Left forelimb (tissue), 1 donor: ENCODE measurements at places on chromosomes 13 and 19.

DNA sequence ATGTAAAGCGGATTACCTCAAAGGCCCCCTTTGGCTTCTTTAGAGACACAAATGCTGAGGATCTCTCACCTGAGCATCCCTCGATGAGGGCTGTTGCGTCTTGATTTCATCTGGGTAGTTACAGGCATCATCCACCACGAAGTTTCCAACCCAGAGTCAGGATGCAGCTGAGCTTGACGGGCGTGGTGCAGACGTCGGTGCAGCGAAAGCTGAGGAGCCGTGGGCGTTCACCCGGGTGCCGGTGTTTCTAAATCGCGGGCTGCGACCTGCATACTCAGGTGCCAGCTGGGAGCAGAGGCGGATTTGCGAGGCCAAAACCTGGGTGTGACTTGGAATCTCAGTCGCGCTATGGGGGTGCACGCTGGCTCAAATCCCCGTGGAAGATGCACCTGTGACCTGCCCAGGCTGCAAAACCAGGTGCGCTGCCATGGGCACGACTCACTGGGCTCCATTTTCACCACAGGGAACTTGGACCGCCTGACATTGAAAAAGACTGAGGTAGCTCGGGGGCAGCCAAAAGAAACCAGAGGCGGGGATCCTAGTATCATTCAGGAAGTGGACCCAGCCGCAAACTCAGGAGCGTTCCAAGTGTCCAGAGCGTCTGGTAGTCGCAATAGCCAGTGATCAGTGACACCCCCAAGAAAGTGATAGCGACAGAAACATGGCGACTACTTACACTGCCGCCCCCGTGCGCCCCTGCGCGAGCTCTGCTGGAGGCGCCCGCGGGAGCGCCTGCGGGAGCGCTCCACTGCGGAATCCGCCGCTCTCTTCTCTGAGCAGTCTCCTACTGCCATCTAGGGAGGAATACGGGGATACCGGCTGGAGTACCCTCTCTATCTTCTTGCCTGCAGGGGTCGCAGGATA, 36.4 kb upstream of the IGFL4 start:
- DNase-seq: no peak

- DNase-seq: no peak
Measured at GRCh38 chr13:28658539-28658795, 463 bp upstream of the POMP start.

GRCh38 chr19:6828698-6829633, 56.5 kb downstream of the VAV1 start:
- DNase-seq: no peak

- DNase-seq: no peak
Measured at GRCh38 chr19:19095691-19096090, 31.9 kb downstream of the SLC25A42 start.

DNA sequence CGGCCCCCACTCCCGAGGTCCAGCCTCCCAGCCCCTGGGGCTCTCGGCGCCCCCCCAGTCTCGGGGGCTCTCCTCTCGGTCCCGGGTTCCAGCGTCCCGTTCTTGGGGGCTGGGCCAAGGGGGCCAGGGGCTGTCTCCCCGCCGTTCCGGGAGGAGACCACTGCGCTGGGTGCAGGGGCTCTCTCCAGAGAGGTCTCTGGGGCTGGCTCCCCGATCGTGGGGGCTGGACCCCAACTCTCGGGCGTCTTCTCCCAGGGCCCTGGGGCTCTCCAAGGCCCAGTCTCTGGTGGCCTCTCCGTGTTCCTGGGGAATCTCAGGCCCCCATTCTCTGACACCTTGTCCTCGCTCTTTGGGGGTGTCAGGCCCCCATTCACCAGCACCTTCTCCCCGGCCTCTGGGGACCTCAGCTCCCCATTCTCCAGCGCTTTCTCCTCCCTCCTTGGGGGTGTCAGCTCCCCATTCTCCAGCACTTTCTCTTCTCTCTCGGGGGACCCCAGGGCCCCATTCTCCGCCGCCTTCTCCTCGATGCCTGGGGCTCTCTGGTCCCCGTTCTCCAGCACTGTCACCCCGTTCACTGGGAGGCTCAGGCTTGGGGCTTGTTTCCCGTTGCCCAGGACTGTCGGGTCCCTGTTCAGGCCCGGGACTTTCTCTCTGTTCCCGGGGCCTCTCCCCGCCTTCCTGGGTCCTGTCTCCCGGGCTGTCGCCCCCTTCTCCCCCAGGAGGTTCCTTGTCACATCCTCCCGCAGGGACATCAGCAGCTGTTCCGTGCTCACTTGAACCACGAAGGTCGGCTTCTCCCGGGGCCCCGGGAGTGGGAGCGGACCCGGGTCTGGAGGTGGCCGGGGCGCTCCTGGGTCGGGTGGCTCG, 13.7 kb downstream of the LMTK3 start:
- DNase-seq: peak; percentile 58

DNA sequence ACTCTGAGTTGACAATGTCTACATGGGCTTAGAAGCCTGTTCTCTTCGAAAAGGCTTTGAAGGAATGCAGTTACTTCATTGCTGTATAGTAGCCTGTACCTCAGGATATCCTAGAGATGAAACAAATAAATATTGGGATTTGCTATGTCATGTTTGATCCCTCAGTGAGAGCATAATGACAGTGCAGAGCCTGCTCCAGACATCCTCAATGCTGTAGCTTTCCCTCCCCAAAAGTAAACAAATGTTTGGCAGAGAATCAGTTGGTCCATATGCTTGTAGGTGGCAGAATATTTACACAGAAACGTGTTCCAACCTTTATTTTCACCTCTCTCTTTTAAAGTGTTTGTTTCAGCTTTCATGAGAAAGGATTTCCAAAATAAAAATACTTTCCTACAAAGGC, 515.3 kb upstream of the SGCG start:
- DNase-seq: no peak

DNA sequence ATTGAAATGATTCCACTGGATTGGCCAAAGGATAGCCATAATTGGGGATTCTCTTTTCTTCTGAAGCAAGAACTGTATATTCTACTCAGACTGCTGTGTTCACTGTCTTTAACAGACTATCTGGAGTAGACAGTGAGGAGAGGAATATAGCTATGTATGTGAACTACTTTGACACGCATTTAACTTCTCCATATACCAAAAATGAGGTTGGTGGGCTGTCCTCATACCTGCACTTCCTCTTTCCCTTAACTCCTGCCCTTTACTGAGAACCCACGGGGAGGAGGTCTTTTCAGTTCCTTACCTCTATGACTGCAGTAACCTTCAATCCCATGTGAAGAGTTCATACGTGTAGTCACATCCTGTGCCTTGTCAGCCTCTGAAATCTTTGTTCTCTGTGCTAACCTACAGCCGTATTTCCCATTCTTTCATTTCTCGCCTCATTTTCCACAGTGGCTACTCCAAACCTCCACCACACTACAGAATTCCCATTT, 305.8 kb downstream of the MTUS2 start:
- no peak for DNase-seq

- no peak for DNase-seq
Measured at GRCh38 chr19:2243274-2244124, 5.6 kb upstream of the AMH start.

DNA sequence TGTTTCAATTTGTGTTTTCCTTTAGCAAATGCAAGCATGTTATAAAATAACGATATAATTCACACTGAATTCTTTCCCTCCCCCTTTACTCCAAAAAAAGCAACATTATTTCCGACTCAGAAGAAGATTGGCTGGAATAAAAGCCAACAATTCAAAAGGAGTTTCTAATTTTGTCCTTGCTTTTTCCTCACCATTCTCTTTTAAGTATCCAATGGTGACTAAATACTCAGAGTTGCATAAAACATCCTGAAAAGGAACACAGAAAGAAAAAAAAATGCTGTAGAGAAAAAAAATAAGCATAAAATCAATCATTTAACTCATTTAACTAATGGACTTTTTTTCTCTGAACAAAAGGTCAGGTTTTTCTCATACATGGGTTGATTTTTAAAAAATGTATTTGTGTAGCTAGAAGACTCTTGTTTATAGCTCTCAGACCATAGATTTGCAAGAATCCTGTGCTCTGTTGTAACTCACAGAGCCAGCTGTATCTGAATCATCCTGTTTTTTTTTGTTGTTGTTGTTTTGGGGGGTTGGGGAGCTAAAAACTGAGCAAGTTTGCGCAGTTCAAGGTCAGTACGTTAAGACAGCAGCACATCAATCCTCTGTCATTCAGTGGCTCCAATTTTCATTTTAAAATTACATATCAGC, 108.1 kb downstream of the PCDH17 start:
- no peak for DNase-seq

- DNase-seq: no peak
Measured at GRCh38 chr13:36193151-36193855, 21.1 kb downstream of the SOHLH2 start.

DNA sequence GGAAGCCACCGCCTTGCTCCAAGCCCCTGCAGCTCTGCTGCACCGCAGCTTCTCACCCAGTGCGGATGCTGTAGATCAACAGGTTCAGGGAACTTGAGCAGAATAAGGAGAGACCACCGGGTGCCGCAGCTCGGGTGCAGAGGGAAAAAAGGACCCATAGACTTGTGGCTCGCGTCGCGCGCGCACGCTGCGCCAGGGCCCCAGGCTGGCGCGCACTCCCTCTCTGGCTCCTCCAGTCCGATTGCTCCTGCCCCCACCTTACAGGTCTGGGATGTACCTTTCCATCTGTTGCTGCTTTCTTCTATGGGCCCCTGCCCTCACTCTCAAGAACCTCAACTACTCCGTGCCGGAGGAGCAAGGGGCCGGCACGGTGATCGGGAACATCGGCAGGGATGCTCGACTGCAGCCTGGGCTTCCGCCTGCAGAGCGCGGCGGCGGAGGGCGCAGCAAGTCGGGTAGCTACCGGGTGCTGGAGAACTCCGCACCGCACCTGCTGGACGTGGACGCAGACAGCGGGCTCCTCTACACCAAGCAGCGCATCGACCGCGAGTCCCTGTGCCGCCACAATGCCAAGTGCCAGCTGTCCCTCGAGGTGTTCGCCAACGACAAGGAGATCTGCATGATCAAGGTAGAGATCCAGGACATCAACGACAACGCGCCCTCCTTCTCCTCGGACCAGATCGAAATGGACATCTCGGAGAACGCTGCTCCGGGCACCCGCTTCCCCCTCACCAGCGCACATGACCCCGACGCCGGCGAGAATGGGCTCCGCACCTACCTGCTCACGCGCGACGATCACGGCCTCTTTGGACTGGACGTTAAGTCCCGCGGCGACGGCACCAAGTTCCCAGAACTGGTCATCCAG, 964 bp downstream of the PCDH17 start:
- peak; percentile 74 for DNase-seq

GRCh38 chr13:110942248-110942981, 27.5 kb upstream of the ANKRD10 start:
- DNase-seq: no peak

GRCh38 chr13:61275251-61275650, 140.4 kb downstream of the PCDH20 start:
- DNase-seq: no peak

- DNase-seq: no peak
Measured at GRCh38 chr13:86000546-86000945, 201.3 kb upstream of the SLITRK6 start.

- DNase-seq: no peak
Measured at GRCh38 chr19:9381361-9381785, 18.6 kb downstream of the ZNF177 start.

DNA sequence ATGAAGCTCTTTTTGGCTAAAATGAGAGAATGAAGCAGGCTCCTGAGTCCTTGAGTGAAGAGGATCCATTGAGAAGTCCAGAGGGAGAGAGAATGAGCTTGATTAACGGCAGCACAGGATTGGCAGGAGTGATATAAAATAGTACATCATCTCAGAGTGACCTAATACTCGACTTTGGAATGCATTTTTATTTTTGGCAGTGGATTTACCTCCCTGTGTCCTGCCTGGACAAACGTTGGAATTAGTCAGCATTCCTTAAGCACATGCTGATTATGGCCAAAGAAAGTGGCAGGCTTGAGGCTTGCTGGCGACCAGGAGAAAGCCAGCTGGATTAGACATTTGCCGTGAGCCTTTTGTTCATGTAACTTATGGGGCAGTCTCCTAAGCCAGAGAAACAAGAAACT, 22.9 kb downstream of the LRCH1 start:
- no peak for DNase-seq

DNA sequence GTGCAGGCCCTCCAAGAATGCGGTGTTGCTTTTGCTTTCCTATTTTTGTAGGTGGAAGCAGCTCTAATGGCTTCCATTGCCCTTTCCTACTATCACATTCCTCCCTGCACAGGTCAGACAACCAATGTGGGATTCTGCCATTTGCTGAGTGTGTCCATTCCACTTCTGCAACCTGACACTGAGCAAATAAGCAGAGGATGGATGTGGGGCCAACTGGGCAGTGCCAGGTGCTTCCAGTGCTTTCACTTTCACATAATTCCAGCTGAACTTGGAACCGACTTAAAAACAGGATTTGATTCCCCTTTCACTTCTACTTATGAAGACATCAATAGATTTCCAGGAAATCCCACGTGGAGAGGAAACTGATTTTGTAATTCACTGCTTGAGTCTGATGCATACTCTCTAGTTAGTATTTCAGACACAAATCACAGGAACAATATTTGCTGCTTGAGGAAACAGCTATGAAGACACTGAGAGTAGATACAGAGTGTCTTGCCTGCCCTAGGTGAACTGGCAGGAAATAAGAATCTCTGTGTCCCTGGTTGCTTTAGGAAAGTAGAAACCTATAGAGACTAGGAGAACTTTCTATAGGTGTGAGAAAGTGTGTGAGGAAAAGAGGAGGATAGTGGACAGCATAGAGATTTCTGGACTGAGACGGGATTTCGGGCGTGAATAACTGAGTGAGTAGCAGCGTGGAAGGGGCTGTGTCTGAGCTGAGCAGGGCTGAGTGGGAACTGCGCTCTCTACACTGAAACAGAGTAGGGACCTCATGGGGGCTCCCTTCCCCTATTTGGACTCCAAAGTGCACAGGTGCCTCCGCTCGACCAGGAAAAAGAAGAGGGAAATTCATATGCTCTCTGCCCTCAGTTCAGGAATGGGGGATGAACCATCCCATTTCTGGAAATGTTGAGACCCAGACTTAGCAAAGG, 22.5 kb downstream of the LGALS16 start:
- DNase-seq: no peak

GRCh38 chr13:21932996-21933395, 262.1 kb downstream of the FGF9 start:
- no peak for DNase-seq

GRCh38 chr13:76980075-76980718, 11.7 kb upstream of the CLN5 start:
- peak; percentile 90 for DNase-seq

GRCh38 chr19:45607071-45608029, 5.3 kb upstream of the GPR4 start:
- peak; percentile 85 for DNase-seq

- DNase-seq: no peak
Measured at GRCh38 chr13:27933580-27934328, 14.0 kb downstream of the PDX1 start.
